RCC 7860 (cell line): ENCODE measurements at places on chromosomes 11 and 22.

GRCh38 chr11:126380909-126381308 lies 25.4 kb downstream of the ST3GAL4 start:
- no peak for DNase-seq

GRCh38 chr22:20205964-20206708 lies 55.3 kb upstream of the CCDC188 start:
- peak; percentile 43 for DNase-seq

DNA sequence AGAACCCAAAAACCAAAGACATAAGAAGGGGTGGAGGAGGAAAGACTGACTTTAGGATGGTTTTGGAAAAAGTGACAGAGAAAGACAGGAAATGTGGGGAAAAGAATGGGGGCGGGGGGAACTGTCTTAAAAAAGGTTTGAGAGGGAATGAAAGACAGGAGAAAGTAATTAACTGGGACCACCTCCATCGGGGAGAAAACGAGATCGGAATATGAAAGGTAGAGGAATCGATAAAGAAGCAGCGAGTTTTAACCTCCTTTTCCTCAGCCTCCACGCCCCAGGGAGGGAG lies 524 bp downstream of the MTMR2 start:
- no peak for DNase-seq

GRCh38 chr11:103904324-103904667 lies 132.1 kb upstream of the DDI1 start:
- no peak for DNase-seq

GRCh38 chr22:49724030-49724892 lies 103.4 kb downstream of the BRD1 start:
- no peak for DNase-seq

- DNase-seq, result no peak
Measured at GRCh38 chr11:84437071-84437980, 1151.2 kb upstream of the CCDC90B start.

GRCh38 chr22:31477329-31477728 lies 12.3 kb downstream of the EIF4ENIF1 start:
- no peak for DNase-seq

- no peak for DNase-seq
Measured at GRCh38 chr22:25125693-25126357, 73.8 kb upstream of the CRYBB3 start.

GRCh38 chr11:128981254-128981653 lies 38.6 kb upstream of the TP53AIP1 start:
- DNase-seq, result no peak

DNA sequence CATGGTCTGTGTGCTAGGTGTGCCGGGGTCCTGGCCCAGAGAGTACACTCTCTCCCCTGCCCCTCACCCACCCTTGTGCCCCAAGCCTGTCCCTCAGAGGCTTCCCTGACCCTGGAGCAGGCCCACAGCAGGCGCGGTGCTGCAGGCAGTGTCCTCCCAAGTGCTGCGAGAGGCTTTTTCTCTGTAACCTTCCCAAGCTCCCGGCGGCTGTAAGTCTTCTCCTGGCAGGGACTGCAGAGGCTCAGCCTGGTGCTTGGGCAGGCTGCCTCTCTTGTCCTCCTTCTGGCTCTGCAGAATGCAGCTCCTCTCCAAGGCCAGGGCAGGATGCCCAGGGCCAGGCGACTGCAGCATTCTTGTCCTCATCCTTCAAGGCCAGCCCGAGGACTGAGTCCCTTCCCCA lies 15.9 kb downstream of the RFPL1 start:
- no peak for DNase-seq
